ENCODE measurements at places on chromosomes 13 and 19. TPM values are rescaled to one million over a fixed set of nuclear protein-coding genes. Genes with fewer than 3 reads are reported as not detected.

The PRRG2 gene
- 3.5 TPM for total RNA-seq

The ZNF835 gene
- 0.43 TPM for total RNA-seq

The LRRC63 gene
- total RNA-seq = not detected

The CCDC61 gene
- 7.4 TPM for total RNA-seq

The CARD8 gene
- 18.5 TPM for total RNA-seq

The SPACA6 gene
- 2.3 TPM for total RNA-seq
